Mesenteric fat pad (tissue), 1 donor: ENCODE measurements at places on chromosomes 5 and 9. TPM values are rescaled to one million over a fixed set of nuclear protein-coding genes. Genes with fewer than 3 reads are reported as not detected.
A peak's percentile ranks its signal among the peaks of the same experiment; 100 is the strongest.

GRCh38 chr5:121429761-121430160 lies 421.9 kb upstream of the FTMT start:
- no peak for DNase-seq

- no peak for DNase-seq
Measured at GRCh38 chr5:122775550-122776542, 966 bp downstream of the SNX2 start.

- DNase-seq: no peak
Measured at GRCh38 chr5:57601996-57602395, 119.4 kb upstream of the ACTBL2 start.

DNA sequence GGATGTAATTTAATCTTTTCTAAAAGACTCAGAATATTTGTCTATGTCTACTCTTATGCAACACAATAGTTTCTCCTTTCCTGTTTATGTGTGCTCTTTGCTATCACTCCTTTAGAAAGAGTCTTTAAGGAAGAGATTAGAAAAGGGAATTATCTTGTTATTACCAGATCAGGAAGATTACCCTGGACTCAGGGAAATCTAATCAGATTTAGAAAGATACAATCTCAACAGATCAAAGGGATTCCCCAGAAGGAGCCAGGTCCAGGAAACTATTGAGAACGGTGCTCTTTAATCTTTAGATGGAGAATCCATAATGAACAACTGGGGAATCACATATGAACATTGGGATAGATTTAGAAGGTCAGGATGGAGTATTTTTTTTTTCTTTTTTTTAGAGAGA lies 32.4 kb upstream of the ZFR start:
- no peak for DNase-seq

- DNase-seq: no peak
Measured at GRCh38 chr5:14600846-14601245, 19.3 kb downstream of the OTULINL start.

GRCh38 chr9:32291370-32291769 lies 93.1 kb upstream of the ACO1 start:
- no peak for DNase-seq

- DNase-seq: no peak
Measured at GRCh38 chr9:34343090-34343489, 13.7 kb downstream of the NUDT2 start.

- no peak for DNase-seq
Measured at GRCh38 chr5:15746833-15747232, 246.9 kb downstream of the FBXL7 start.

GRCh38 chr5:16994565-16994964 lies 58.5 kb upstream of the MYO10 start:
- DNase-seq: no peak

DNA sequence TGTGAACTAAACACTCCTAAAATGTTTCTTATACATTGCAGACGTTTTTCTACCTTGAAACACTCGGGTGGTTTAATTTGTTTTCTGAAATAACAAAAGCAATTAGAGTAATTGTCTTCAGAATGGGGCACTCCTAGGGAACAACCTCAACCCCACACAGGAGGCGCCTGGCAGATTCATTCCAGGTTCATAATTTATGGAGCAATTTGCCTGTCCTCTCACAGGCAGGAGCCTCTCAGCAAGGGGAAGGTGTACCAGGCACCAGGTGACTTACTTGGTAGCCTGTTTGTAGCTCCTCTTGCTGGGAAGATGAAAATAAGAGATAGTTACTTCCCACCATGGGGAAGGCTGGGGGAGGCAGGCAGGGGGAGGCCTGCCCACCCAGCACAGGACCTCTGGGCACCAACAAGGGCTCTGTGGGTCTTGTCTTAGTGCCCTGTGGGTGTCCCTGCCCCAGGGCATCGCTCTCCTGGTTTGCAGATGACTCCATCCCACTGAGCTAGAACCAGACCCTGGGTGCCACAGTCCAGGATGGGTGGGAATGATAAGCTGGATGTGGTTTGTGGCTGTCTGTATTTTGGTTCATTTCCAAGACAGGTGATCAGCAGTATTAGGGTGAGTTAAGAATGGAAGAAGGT lies 144.4 kb downstream of the FSTL4 start:
- peak; percentile 39 for DNase-seq

- peak; percentile 75 for DNase-seq
Measured at GRCh38 chr9:98973576-98973975, 29.9 kb downstream of the COL15A1 start.

- DNase-seq: no peak
Measured at GRCh38 chr5:156677963-156678362, 172.1 kb upstream of the PPP1R2B start.

DNA sequence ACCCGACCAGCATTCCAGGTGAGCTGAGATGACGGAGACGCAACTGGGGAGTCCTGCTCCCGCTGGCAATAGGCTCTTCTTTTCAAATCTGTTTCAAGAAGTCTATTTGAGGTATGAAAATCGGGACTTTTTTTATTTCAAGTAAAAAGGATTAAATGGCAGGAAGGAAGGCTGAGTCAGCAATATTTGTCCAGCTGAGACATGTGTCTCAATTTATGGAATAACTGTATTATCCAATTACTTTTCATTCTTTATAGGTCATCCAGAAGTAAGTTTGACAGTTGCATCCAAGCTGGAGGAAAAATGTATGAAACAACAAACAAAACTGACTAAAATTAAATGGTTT lies 221.1 kb downstream of the NR2F1-AS1 start:
- DNase-seq: no peak

- no peak for DNase-seq
Measured at GRCh38 chr5:175467983-175468690, 10.2 kb upstream of the SFXN1 start.

DNA sequence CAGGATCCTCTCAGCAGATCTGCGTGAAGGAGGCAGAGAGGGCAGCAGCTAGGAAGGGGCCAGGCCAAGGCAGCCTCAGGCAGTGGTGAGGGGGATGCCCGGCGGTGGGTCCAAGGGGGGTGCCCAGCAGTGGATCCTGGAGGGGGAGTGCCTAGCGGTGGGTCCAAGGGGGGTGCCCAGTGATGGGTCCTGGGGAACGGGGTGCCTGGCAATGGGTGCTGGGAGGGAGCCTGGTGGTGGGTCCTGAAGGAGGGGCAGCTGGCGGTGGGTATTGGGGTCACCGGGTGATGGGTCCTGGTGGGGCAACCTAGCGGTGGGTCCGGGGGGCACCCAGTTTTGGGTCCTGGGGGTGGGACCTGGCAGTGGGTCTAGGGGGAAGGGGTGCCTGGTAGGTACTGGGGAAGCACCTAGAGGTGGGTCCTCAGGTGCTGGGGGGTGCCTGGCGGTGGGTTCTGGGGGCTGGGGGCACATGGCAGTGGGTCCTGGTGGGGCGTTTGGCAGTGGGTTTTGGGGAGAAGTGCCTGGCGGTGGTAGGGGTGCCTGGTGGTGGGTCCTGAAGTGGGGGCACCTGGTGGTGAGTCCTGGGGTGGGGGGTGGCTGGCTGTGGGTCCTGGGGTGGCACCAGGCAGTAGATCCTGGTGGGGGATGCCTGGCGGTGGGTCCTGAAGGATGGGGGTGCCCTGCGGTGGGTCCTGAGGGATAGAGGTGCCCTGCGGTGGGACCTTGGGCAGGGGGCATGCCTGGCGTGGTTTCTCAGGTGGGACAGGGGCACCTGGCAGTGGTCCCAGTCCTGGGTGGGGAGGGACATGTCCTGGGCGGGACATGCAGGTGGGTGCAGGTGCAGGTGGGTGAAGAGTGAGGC lies 1.9 kb downstream of the LRRC14B start:
- DNase-seq: no peak

DNA sequence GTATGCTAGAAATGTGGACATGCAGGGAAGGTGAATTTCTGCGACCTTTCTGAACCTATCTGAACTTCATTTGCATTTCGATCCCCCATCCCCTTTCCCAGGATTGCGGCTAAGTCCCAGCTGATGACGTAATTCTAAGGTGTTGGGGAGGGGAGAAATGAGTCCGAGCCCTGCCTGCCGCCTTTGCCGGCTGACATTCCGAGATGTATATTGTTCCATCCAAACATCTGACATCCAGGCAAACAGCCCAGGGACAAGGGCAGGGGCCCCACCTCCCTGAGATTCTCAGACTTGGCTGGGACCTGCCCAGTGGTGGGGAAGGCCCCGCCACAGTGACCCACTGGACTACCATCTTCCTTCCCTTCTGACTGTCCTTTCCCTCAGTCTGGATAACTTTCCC lies 494.6 kb downstream of the ENC1 start:
- DNase-seq: no peak

- DNase-seq: no peak
Measured at GRCh38 chr5:64149268-64149667, 16.4 kb upstream of the RNF180 start.

GRCh38 chr5:42514754-42515153 lies 91.5 kb downstream of the GHR start:
- no peak for DNase-seq

- DNase-seq: no peak
Measured at GRCh38 chr5:1343315-1343751, 1.6 kb downstream of the CLPTM1L start.

GRCh38 chr9:761176-761792 lies 80.2 kb upstream of the DMRT1 start:
- no peak for DNase-seq

GRCh38 chr5:173012882-173013281 lies 29.3 kb downstream of the ATP6V0E1 start:
- no peak for DNase-seq

- DNase-seq: no peak
Measured at GRCh38 chr5:113654828-113655227, 141.3 kb downstream of the YTHDC2 start.

GRCh38 chr5:34865091-34865490 lies 26.1 kb downstream of the TTC23L start:
- no peak for DNase-seq

GRCh38 chr5:172820046-172820767 lies 13.8 kb upstream of the ERGIC1 start:
- DNase-seq: no peak

DNA sequence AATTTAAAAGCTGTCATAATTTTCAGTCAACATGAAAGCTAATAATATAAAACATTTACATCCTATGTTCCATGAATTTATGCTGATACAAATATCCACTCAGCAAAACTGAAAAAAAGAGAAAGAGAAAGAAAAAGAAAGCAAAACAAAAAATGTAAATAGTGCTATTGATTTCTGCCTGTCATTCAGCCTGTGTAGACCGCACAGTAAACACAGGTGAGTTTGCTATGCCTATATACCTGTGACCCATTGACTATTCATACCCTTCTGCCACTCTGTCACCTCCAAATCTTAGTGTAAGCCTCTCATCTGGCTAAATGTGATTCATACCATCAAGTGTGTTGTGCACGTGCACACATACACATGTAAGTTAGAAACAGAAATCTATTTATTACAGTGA lies 359.0 kb upstream of the RORB start:
- DNase-seq: no peak

GRCh38 chr9:89377411-89377810 lies 59.1 kb downstream of the SECISBP2 start:
- no peak for DNase-seq

DNA sequence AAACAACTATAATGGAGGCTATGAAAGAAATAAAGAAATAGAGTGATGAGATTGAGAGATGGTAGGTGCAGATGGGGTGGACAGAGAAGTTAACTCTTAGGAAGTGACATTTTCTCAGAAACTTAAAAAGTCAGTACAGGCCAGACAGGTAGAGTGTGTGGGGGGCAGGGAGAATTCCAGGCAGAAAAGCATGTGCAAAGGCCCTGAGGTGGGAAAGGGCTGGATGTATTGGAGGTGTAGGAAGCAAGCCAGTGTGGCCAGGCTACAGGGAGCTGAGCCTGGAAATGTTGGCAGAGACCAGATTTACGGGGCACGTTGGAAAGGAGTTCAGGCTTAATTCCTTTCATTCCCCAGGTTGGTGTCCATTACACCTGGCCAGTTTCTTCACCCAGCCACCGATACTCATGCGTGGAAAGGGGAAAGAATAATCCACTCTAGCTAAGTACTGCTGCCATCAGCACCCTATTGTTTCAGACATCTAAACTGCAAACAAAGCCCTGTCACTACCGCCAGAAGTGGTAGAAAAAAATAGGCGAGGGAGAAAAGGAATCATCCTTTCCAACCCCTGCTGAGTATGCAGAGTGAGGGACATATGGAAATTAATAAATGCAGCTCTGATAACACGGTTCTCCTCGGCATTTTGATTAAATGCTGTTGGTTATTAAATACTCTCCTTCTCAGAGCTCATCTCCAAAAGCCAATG lies 116.8 kb upstream of the GPR151 start:
- no peak for DNase-seq

- no peak for DNase-seq
Measured at GRCh38 chr5:177233206-177233605, 70.3 kb downstream of the RAB24 start.

DNA sequence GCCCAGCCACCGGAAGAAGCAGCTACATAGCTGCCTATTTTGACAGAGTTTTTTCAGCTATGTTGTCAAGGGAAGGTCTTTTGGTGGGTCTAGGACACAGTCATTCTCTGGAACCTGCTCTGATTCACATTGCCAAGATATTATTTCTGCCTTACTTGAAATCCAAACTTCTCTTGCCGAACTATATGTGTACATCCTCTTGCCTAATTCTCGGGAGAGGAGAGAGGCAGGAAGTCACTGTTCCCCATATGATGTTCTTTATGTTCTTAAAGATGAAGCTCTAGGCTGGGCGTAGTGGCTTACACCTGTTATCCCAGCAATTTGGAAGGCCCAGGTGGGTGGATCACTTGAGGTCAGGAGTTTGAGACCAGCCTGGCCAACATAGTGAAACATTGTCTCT lies 8.6 kb downstream of the TMEM252 start:
- no peak for DNase-seq

DNA sequence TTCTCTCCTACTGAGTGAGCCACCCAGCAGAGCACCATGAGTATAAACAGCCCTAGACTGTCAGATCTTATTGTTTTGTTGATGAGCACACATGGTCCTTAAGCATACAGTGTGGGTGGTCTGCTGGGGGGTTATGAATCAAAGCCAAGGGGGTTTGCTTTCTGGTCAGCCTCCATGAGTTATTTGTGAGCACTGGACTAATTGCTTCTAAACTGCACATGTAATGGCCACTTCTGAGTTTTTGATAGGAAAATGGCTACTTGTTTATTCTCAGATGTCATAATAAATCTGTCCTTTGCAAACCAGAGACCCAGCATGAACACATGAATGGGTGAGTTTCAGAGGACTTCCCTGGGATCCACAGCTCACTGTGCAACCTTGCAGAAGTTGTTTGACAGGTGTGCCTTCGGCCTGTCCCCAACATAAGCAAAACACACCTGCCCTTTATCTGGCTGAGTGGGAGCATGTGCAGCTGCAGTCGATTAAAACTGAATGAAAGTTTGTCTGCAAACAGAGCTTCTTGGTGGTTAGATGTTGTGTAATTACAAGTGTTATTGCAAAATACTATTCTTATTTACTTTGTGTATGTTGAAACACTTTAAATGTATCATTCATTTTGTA lies 35.9 kb downstream of the MAMDC2 start:
- no peak for DNase-seq

Gene SLC6A19
- 0.32 TPM for total RNA-seq

Gene CTNND2
- 1.8 TPM for total RNA-seq

Gene ACOT12
- not detected for total RNA-seq

Gene ANKRA2
- 8.7 TPM for total RNA-seq

Gene SURF2
- 13.5 TPM for total RNA-seq

Gene PTCD2
- 7.6 TPM for total RNA-seq

Gene PPP2R2B
- total RNA-seq: 0.29 TPM

Gene SLC46A2
- 0.35 TPM for total RNA-seq

Gene FAM120A
- 98.0 TPM for total RNA-seq

Gene POC5
- total RNA-seq: 4.9 TPM
